AG10803 (cell line): ENCODE measurements at places on chromosomes 6 and 20.

GRCh38 chr6:157461000-157461915, 80.3 kb downstream of the ZDHHC14 start:
- DNase-seq, result peak; percentile 10

DNA sequence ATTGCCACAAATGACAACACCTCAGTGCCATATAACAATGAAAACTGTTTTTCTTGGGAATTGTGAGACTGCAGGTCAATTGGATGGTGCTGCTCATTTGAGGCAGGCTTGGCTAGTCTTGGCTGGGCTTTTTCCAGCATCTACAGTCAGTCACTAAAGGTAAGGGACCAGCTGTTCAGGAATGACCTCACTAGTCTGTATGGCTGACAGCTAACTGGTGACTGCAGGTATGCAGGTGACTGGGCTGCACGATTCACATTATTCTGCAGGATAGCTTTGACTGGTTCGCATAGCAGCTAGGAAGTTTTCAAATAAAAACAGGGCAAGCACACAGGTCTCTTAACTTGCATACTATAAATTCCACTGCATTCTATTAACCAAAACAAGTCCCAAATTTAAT, 22.1 kb upstream of the HMGCLL1 start:
- no peak for DNase-seq

GRCh38 chr6:7215131-7215530, 97.9 kb downstream of the SSR1 start:
- no peak for DNase-seq

- DNase-seq, result no peak
Measured at GRCh38 chr6:131014080-131014776, 48.8 kb downstream of the EPB41L2 start.

DNA sequence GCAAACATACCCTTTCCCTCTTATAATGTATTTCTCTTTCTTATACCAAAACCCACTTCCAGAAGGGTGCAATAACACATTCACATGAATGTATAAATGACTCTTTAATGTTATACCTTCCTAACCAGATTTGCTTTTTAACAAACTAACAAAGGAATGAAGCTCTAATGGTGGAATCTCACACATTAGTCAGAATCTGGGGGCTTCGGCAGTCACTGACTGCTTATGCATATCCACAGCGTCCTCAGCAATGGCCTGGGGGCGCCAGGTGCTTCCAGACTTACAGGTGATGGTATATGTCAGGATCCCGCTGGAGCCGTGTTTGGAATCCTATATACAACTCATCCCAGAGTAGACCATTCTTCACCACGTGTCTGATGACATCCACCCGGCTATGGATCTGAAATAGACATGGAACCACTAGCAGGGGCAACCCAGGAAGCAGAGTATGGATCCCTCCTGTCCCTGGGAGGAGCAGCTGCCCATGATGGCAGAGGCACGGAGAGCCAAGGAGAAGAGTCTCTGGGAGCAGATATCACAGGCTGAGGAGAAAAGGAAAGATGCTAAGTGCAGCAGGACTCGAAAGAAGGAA, 150.8 kb upstream of the RIPOR2 start:
- no peak for DNase-seq

DNA sequence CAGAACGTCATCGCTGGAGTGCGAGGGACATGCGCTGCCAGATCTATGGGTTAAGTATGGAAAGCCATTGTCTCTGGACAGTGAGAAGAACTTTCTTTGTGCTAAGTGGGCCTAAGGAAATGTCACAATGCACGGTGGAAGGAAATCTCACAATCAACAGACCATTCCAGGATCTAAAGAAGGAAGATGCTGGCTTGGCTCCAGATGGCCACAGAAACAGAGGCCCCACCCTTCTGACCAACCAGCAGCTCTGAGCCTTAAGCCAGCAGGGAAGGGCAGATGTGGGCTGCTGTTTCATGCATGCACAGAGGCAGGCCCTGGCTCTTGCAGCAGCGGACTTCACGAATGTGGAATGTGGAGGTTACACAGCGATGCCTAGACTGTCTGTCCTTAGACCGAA, 156.3 kb downstream of the SOBP start:
- DNase-seq, result peak; percentile 46

- DNase-seq, result no peak
Measured at GRCh38 chr20:6530779-6531315, 236.6 kb upstream of the BMP2 start.
